Stimulated activated CD8-positive, alpha-beta memory T cell treated with anti-CD3 and anti-CD28 coated beads, Interleukin-7, amount 100 ng/mL, for 1 hour (primary cell): ENCODE measurements at places on chromosomes 3 and 15.

- no peak for DNase-seq
Measured at GRCh38 chr3:119084371-119085069, 49.9 kb upstream of the IGSF11 start.

- no peak for DNase-seq
Measured at GRCh38 chr15:79918278-79918677, 21.5 kb upstream of the MTHFS start.

GRCh38 chr3:181966393-181966792, 254.7 kb downstream of the SOX2 start:
- no peak for DNase-seq

DNA sequence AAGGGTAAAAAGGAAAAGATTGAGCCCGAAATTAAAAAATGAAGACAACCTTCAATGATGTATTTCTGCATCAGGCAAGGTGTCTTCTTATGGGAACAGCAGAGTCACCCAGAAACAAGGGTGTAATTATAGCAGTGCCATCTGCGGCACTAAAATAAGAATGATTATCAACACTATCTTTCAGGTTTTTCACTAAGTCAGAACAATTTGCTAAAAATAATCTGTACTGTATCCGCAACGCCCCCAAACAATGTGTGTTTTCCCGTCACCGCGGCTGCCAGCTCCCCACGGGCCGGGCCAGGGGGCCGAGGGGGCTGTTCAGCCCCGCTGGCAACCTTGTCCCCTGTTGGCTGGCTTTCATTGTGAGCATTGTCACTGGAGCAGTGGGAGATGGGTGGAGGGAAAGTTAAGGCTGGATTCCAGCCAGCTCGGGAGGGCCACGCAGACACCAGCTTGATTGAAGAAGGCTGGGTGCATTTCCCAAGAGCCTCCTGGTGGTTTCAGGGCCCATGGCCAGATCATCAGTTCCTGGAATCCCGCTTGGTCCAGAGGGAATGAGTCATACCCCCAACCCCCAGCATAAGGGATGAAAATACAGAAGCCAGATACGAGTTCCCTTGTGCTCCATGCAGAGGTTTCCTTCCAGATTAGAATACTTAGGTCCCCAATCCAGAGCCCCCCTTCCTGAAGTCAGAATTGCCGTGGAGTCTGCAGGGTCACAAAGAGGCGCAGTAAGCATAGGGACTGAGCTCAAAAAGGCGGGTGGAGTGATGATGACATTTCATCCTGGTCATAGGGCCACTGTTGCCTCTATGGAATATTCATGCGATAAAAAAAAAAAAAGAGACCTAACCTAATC, 90.2 kb upstream of the KLF13 start:
- no peak for DNase-seq

- DNase-seq, result no peak
Measured at GRCh38 chr3:120102674-120103073, 8.4 kb upstream of the GSK3B start.

- no peak for DNase-seq
Measured at GRCh38 chr3:15042936-15043335, 22.2 kb downstream of the MRPS25 start.
